ENCODE measurements at places on chromosomes 4 and X. TPM values are rescaled to one million over a fixed set of nuclear protein-coding genes. Genes with fewer than 3 reads are reported as not detected.

DNA sequence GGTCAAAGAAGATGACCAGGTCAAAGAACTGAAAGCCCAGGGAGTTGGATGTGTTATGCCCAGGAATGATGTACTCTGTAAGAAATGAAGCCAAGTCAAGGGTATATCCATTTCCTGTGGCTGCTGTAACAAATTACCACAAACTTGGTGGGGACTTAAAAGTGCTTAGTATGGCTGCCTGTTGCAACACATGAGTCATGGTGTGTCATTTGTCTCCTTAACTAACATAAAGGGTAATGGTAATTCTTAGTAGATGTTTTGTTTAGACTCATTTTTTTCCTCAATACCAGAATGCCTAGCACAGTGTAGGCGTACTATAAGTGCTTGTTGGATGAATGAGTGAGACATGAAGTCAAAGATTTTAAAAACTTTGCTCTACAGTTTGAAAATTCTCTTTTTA lies 45.7 kb downstream of the SYTL5 start:
- H3K27ac ChIP-seq, result no peak overlapping the region
- H3K4me1 ChIP-seq, result no peaks in the 10 kb centered on the region
- H3K4me3 ChIP-seq, result no peak overlapping the region
- no peaks in the 10 kb centered on the region for H3K27me3 ChIP-seq
- no peak for DNase-seq

DNA sequence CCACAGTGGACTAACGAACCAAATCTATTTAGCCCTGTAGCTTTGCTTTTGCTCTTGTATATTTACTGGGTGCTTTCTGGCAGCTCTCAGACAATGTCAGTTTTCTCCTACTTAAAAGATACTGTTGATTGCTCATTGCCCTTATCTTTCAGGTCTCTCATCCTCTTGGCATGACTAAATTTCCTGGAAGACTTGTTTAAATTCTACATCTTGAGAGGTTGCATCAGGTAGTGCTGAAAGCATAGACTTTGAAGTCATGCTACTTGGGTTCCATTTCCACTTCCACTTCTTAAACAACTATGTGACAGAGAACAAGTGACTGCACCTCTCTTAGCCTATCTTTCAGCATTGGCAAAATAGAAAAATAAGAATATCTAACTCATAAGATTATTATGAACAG lies 8.4 kb downstream of the TDO2 start:
- DNase-seq, result no peak
- no peaks in the 10 kb centered on the region for H3K27me3 ChIP-seq
- no peak overlapping the region for H3K4me3 ChIP-seq
- no peaks in the 10 kb centered on the region for H3K36me3 ChIP-seq
- H3K4me1 ChIP-seq, result no peaks in the 10 kb centered on the region

Gene PCDH11X
- not detected for polyA plus RNA-seq

Gene POF1B
- polyA plus RNA-seq, result 0.07 TPM
